Small intestine (tissue), 16 donors: ENCODE measurements at places on chromosomes 13 and 19. TPM values are rescaled to one million over a fixed set of nuclear protein-coding genes. Genes with fewer than 3 reads are reported as not detected.
A peak's percentile ranks its signal among the peaks of the same experiment; 100 is the strongest.

DNA sequence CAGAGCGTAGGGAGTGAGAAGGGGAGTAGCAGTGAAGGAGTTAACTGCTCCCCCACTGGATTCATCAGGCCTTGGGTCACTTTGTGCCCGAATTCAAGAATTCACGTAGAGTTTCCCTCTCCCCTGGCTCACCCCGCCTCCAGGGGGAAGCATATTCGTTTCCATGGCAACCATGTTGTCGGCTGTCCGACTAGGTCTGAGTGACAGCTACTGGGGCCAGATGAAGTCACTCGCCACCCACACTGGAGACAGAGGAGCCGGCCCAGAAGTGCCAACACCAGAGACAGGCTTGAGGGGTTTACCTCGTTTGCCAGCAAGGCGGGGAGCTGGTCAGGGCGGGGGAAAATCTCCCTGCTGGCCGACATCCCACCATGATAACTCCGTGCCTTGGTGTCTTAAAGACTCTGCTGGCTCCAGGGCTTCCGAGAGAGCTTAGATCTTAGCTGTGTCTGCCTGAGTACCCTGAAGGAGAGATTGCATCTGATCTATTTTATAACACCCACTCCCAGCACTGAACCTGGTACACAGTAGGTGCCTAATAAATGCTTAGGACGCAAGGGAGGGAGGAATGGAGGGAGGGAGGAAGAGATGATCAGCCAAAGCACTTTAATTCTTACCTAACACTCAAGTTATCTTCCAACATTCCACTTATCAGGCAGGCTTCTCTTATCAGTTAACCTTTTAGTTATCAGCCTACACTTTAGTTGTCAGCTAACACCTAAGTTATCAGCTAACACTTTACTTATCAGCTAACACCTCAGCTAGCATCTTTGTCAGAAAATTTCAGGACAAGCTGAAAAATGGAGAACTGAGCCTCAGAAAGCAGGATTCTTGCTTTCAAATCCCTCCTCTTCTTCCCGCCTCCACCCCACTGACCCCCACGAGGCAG lies 57.2 kb upstream of the ZNRF4 start:
- no peak for DNase-seq

Gene SIGLECL1
- not detected for polyA plus RNA-seq

Gene TTYH1
- polyA plus RNA-seq: 10.1 TPM

Gene IGFL3
- polyA plus RNA-seq: not detected

DNA sequence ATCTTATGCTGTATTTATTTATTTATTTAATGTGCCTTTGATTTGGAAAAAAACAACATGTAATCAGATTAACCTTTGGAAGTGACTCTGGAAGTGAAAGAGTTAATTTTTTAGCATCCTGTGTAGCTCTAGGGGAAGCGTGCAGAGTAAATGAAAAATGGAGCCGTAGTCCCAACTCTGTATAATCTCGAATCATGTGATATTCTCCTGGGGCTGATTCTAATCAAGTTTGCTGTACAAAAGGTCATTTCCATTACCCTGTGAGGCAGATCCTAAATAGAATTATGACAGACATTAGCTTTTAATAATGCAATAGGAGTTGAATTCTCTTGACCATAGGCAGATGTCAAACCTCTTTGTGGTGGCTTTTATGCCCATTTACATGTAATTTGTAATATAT lies 238.6 kb upstream of the CSNK1A1L start:
- DNase-seq: no peak

GRCh38 chr19:2457394-2458037 lies 757 bp upstream of the LMNB2 start:
- DNase-seq: no peak

DNA sequence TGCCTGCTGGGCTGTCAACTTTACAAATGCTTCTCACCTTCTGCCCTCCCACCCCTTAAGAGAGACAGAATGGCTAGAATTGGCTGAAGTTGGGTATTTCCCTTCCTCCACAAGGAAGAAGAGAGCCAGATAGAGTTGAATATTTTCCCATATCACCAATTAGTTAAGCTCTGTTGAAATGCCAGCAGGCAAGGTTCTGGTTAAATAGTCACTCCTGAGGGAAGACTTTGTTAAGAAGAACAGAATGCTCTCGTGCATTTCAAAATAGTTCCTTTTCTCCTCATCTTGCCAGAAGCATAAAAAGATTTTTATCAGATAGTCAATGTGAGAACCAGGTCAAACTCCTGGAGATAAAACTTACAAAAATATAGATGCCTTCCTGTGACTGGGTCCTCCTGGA lies 2857.0 kb upstream of the PCDH20 start:
- no peak for DNase-seq

DNA sequence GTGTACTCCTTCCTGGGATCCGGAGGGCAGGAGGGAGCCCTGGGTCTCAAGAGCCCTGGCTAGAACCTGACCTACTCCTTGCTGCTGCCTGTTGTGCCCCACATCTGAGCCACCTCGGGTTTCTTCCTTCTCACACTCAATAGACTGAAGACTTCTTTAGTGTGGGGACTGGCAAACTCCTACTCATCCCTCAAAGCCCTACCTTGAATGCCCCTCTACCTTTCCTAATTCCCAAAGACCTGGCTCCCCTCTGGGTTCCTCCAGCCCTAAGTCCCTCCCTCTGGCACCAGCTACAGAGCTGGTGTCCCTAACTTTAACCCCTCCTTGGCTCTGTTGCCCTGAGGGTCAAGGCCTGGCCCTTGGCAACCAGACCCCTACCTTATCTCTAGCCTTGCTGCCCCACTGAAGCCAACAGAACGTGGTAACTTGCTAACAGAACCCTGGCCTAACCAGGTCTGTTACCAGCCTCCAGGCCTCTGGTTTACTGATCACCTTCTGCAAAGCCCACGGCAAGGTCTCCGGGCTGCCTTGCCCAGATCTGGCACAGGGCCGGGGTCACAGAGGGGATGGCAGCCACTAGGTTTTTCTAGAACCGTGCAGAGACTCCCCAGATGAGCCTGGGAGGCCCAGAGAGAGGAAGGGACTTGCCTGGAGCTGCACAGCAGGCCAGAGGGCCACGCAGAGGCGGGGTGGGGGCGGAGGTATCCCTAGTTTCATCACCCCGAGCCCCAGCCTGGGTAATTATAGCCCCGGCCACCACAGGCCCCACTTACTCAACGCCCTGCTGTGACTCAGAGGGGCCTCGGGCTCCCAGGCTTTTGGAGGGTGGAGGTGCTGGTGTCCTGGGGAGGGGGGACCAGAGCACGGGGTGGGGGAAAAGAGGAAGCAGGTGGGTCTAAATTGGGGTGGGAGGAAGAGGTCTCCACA lies 15.3 kb downstream of the ZBTB7A start:
- DNase-seq: peak; percentile 71

DNA sequence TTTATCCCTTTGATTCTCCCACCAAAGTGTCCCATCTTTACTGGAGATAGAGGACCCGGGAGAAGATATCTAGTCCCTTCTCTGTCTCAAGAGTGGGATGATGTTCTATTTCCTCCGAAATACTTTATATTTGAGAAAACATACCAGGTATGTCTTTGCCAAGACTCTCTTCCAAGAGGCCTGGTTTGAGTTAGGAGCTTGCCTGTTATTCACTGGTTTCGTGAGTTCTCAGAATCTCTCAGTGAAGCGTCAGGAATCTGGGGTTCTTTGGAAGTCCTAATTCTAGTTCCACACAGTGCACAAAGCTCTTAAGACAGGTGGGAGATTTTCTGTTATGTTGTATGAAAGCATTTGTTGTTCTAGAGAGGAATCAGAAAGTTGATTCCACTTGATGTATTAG lies 182.0 kb downstream of the DNAJC15 start:
- DNase-seq: no peak

GRCh38 chr19:10644260-10645007 lies 9.7 kb upstream of the ILF3 start:
- peak; percentile 88 for DNase-seq

Gene ZSCAN1
- 0.38 TPM for polyA plus RNA-seq

DNA sequence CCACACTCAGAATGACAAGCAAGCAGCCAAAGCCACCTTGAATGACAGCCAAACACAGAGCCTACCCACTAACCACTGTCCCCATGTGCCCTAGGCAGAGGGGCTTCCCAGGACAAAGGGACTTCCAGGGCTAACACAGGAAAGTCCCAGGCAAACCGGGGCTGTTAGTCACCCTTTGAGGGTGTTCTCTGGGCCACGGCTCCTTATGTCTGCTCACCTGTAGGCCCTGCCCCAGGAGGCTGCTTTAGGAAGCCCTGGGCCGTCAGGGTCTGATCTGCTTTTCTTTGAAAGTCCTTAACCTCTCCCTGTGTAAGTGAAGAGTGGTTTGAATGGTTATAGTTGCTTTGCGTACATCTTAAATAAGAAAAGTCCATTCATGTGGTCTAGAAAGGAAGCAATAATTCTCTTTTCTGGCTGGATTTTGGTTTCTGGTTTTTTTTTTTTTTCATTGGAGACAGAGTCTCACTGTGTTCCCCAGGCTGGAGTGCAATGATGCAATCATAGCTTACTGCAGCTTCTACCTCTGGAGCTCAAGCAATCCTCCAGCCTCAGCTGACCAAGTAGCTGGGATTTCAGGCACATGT lies 161.4 kb downstream of the EFNB2 start:
- DNase-seq: no peak

Gene ZFP82
- 5.5 TPM for polyA plus RNA-seq

Gene TSHZ3
- 3.4 TPM for polyA plus RNA-seq

Gene ANGPTL8
- not detected for polyA plus RNA-seq

GRCh38 chr13:24247016-24247415 lies 62.4 kb upstream of the C1QTNF9 start:
- DNase-seq: no peak

Gene LATS2
- 5.0 TPM for polyA plus RNA-seq

DNA sequence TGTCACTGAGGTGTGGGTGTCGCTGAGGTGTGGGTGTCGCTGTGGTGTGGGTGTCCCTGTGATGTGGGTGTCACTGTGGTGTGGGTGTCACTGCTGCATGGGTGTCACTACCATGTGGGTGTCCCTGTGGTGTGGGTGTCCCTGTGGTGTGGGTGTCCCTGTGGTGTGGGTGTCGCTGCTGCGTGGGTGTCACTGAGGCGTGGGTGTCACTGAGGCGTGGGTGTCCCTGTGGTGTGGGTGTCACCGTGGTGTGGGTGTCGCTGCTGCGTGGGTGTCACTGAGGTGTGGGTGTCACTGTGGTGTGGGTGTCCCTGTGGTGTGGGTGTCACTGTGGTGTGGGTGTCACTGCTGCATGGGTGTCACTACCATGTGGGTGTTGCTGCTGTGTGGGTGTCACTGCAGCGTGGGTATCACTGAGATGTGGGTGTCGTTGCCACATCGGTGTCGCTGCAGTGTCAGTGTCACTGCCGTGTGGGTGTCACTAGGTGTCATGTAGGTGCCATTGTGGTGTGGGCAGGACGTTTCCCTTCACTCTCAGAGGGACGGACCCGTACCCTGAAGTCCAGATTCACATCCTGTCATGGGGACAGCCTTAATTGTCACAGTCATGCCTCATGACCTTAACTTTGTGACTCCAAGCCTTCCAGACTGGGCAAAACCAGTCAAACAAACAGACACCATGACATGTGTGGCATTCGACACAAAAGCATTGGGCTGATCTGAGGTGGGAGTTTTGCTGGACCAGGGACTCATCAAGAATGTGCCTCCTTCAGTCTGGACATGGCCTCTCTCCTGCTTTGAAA lies 12.7 kb upstream of the GAS6 start:
- DNase-seq: no peak

Gene KLK7
- polyA plus RNA-seq: 0.07 TPM

Gene NFILZ
- not detected for polyA plus RNA-seq

DNA sequence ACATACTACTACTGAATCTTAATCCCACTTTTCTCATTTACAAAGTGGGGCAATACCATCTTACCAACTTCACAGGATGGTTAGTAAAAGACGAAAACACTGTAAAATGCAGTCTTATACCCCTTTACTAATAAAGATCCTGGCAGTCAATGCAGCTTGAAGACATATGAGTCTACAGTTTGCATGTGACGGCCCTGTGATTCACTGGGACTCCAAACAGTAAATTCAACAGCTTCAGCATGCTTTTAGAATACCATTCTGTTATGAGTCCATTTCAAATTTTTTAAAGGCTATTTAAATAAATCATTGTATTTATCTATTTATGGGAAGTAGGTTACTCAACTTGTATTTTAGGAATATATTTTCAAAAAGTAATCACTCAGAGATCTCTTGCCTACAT lies 629.1 kb downstream of the LIG4 start:
- no peak for DNase-seq

GRCh38 chr19:6470173-6470572 lies 6.1 kb downstream of the CRB3 start:
- no peak for DNase-seq

- DNase-seq: no peak
Observed at GRCh38 chr13:48113756-48114130, 18.8 kb upstream of the MED4 start.

Gene PINLYP
- polyA plus RNA-seq: 9.9 TPM

- no peak for DNase-seq
Observed at GRCh38 chr19:46481947-46482346, 10.6 kb upstream of the PNMA8A start.
